ENCODE measurements at places on chromosomes 2 and 18. TPM values are rescaled to one million over a fixed set of nuclear protein-coding genes. Genes with fewer than 3 reads are reported as not detected.

CDKL4 gene
- total RNA-seq, result 0.24 TPM

SPTBN1 gene
- 189 TPM for total RNA-seq

FN1 gene
- 255 TPM for total RNA-seq

RIF1 gene
- 134 TPM for total RNA-seq

DNA sequence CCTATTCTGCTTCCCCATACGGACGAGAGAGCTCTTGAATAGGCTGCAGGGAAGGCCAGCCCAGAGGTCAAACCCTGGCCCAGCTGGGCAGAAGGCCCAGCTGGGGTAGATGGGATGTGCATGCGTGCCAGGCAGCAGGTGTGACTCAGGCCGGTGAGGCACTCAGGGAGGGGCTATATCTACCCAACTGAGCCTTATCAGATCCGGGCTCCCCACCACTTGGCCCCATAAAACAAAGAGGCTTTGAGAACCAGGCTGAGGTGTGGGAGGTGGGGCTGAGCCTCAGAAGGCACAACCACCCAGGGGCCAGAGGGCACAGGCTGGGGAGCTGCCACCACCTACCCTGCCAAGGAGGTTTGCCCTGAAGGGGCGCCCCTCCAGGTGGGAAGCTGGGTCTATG lies 8.0 kb upstream of the CFAP65 start:
- no peak overlapping the region for H3K4me3 ChIP-seq
- H3K36me3 ChIP-seq, result no peaks in the 10 kb centered on the region
- no peaks in the 10 kb centered on the region for H3K4me1 ChIP-seq
- no peak for DNase-seq

GRCh38 chr18:21526463-21526862 lies 74.0 kb downstream of the ESCO1 start:
- H3K27ac ChIP-seq, result no peak overlapping the region
- no peaks in the 10 kb centered on the region for H3K4me1 ChIP-seq
- DNase-seq, result no peak
- H3K27me3 ChIP-seq, result no peaks in the 10 kb centered on the region
- H3K36me3 ChIP-seq, result peaks cover 23% of the 10 kb centered on the region

DNA sequence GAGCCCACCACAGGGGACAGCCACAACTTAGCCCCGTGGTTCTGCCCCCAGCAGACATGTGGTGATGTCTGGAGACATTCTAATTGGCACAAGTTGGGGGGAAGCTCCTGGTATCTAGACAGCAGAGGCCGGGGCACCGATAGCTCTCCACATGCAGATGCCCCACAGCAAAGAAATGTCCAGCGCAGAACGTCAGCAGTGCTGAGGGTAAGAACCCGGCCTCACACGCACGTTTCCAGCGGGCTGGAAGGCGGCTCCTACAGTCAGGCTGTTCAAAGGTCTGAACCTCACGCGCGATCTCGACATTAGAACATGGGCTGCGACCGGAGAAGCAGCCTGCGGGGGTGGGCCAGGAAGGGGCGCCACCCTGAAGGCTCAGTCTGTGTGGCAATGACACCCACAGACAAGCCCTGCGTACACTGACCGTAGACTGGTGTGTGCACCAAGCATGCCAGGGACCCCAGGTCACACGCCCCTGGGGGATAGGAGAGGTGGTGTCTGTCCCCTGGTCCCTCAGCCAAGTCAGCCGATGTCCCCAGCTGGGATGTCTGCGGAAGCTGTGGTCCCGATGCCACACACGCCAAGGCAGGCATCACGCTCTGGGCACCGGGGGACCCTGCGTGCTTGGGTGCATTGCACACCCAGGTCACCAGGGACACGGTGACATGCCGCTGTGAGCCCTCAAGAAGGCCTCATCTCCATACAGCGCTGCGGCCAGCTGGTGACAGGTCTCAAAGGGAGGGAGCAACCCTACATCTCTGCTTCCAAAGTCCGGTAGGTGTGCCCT lies 66.3 kb downstream of the PARD6G start:
- no peaks in the 10 kb centered on the region for H3K4me1 ChIP-seq
- no peak overlapping the region for H3K4me3 ChIP-seq
- no peaks in the 10 kb centered on the region for H3K36me3 ChIP-seq
- no peak for DNase-seq

- peaks cover 15% of the 10 kb centered on the region for H3K27me3 ChIP-seq
- peak; percentile 29 for DNase-seq
- H3K4me3 ChIP-seq, result peak overlapping the region; percentile 90
- H3K4me1 ChIP-seq, result no peaks in the 10 kb centered on the region
- no peak overlapping the region for H3K27ac ChIP-seq
These were observed 839 bp upstream of the GPR148 start for GRCh38 chr2:130728007-130728454.

DNA sequence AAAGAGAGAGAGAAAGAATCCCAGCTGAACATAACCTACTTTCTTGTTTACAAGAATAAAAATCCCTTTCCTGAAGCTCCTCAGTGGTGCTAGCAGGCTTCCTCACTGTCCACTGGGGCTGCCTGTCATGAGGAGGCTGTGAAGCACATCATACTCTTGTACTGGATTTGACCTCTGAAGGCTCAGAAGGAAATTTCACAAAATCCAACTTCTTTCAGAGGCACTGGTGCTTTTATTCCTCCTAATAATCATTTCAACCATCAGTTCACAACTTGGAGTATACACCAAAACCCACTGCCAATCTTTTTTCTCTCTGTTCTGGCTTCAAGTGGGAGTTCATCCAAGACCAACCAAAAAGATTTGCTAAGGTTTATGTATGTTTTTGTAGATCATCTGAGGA lies 48.5 kb downstream of the TMX3 start:
- H3K4me1 ChIP-seq, result no peaks in the 10 kb centered on the region
- no peaks in the 10 kb centered on the region for H3K36me3 ChIP-seq
- H3K27ac ChIP-seq, result no peak overlapping the region
- H3K27me3 ChIP-seq, result no peaks in the 10 kb centered on the region

DNA sequence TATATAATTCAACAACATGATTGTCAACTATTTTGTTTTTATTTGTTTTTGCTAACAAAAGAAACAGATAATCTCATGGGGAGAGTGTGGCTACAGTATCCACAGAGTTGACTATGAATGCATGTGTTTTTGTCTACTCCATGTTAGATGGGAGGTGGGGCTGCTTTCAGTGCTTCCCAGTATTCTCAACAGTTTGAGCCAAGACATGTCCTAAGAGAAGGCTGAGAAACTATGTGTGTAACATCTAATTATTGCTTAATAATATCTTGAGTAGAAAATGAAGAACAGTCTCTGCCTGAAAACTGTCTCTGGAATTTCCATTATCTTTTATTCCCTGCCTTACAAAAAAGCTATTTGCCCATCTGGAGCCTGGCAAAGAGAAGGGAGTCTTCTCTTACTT lies 178.8 kb upstream of the MMADHC start:
- DNase-seq, result no peak
- H3K27ac ChIP-seq, result no peak overlapping the region
- no peaks in the 10 kb centered on the region for H3K4me1 ChIP-seq
- H3K27me3 ChIP-seq, result no peaks in the 10 kb centered on the region
- H3K36me3 ChIP-seq, result no peaks in the 10 kb centered on the region
- H3K4me3 ChIP-seq, result no peak overlapping the region

DNA sequence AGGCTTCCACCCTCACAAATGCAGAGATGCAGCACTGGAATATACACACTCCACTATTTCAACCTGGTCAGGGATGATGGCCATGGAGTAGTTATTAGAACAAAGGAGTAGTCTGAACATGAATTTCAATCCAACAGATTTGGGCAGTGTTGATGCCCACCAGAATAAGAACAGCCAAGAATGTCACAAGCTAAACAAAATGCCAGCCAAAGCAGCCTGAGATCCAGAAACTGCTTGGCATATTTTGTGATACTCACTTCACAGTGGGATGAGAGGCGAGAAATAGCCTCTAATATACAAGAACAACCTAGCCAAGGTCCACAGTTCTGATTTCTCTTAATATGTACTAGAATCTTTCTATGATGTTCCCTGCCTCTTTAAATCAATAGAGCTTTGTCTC lies 58.6 kb upstream of the KLF7 start:
- peaks cover 49% of the 10 kb centered on the region for H3K4me1 ChIP-seq
- DNase-seq, result no peak
- H3K27ac ChIP-seq, result no peak overlapping the region

DNA sequence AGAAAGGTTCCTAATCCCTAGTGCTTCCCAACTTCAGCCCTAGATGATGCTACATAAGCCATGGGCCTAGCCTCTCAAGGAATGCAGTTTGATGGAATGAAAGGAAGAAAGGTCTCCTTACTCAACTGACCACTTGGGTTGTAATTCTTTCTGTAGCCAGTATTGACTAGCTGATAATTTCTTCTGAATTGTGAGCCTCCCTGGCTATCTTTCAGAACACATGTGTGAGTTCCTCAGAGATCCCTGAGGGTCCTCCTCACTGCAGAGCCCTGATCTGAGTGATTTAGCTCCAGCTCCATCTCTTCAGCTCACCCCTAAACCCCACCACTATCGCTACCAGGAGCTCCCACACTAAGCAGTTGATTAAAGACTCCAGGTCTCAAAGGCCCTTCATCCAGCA lies 31.5 kb downstream of the CFAP210 start:
- H3K4me1 ChIP-seq, result no peaks in the 10 kb centered on the region
- no peaks in the 10 kb centered on the region for H3K36me3 ChIP-seq
- no peaks in the 10 kb centered on the region for H3K27me3 ChIP-seq
- H3K27ac ChIP-seq, result no peak overlapping the region

- H3K4me1 ChIP-seq, result peaks cover 24% of the 10 kb centered on the region
- H3K27ac ChIP-seq, result no peak overlapping the region
- no peaks in the 10 kb centered on the region for H3K36me3 ChIP-seq
These were observed 483 bp downstream of the OSBPL6 start for GRCh38 chr2:178194600-178195389.

DNA sequence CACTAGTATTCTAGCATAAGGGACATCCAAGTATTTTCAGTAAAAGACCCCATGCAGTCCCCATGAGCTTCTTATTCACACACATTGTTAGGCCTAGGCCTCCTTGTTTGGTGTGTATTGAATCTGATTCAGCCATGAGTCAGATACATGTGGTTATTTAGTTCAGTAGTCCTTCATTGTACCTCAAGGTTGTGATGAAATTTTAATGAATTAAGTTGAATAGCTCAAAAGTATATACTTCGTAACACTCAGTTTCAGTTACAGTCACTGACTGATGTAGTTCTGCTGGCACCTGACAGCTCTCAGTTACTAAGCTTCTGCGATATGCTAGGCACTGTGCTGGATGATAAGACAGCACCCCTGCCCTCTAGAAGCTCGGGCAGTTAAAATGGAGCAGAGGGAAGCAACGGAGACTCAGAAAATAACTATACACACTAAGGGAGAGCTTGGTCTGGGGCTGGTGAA lies 86.4 kb downstream of the XRCC5 start:
- no peaks in the 10 kb centered on the region for H3K27me3 ChIP-seq
- DNase-seq, result no peak
- H3K36me3 ChIP-seq, result peaks cover 69% of the 10 kb centered on the region
- H3K27ac ChIP-seq, result peak overlapping the region; percentile 57

GRCh38 chr2:120939595-120940318 lies 204.1 kb downstream of the GLI2 start:
- H3K4me3 ChIP-seq, result no peak overlapping the region
- no peak for DNase-seq
- H3K27me3 ChIP-seq, result no peaks in the 10 kb centered on the region
- peaks cover 13% of the 10 kb centered on the region for H3K4me1 ChIP-seq

GRCh38 chr2:10276481-10277292 lies 26.0 kb upstream of the HPCAL1 start:
- H3K4me3 ChIP-seq, result no peak overlapping the region
- no peaks in the 10 kb centered on the region for H3K27me3 ChIP-seq
- no peak for DNase-seq
- no peak overlapping the region for H3K27ac ChIP-seq

All from GM23338 (cell line).